ENCODE measurements at places on chromosomes 6 and 20.

DNA sequence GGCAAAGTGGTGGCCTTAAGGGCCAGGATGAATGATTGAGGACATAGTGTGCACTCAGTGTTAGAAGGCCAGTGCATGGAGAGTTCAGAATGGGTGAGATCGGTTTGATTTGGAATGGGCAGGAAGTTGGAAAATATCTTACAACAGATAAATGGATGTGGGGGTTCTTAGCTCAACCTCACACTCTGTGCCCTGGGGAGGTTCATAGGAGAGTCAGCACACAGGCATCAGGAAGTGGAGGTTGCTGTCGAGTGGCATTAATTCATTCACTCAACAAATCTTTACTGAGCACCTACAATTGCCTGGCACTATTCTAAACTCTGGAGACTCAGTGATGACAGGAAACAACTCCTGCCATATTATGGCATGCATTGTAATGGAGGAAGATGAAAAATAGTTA lies 313.7 kb upstream of the SUPT3H start:
- DNase-seq: no peak

GRCh38 chr6:42610416-42610815 lies 46.6 kb downstream of the UBR2 start:
- DNase-seq: no peak

GRCh38 chr6:45920819-45921511 lies 94.7 kb downstream of the CLIC5 start:
- DNase-seq: no peak

- no peak for DNase-seq
These were observed 41.7 kb downstream of the TMEM242 start for GRCh38 chr6:157281570-157281969.

DNA sequence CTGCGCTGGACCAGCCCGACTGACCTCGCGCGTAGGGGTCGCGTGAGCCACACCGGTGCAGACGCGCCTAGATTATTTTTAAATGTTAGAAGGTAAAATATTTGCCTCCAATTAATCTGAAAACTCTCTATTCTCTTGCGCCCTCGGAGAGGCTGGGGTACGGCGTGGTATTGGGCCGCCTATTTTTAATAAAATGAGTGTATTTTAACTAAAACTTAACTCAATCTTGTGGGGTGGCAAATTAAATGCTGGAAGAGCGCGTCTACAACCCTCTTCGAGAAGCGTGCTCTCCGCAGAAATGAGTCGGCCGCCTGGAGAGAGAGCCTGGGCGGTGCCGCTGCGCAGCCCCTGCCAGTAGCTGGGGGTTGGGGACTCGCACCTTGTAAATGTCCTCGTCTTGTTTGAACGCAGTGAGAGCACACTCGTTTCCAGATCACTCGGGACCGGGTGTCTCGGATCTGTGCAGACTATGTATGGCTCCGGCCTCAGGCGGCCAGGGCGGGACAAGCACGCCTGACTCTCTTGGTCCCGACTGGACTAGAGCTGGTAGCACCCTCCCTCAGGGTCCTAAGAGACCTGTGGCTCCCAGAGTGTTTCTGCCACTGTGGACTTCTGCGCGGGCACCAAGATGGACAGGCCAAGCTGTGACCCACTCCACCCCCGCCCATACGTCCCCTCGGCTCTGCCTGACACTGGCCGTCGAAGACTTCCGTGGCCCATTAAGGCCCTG lies 2.0 kb upstream of the MAFB start:
- DNase-seq: no peak
